Progenitor cell of endocrine pancreas (in vitro differentiated cells): ENCODE measurements at places on chromosomes 6 and 20. TPM values are rescaled to one million over a fixed set of nuclear protein-coding genes. Genes with fewer than 3 reads are reported as not detected.

LTA gene
- total RNA-seq, result not detected in 2 replicates

B3GALT4 gene
- total RNA-seq, result 5.3 and 5.7 TPM in 2 replicates

CDH22 gene
- 0.14 and 0.20 TPM in 2 replicates for total RNA-seq

RRBP1 gene
- 222 and 242 TPM in 2 replicates for total RNA-seq

SYCP2L gene
- total RNA-seq, result 11.8 and 16.8 TPM in 2 replicates

DEF6 gene
- 5.7 and 5.9 TPM in 2 replicates for total RNA-seq

VIP gene
- total RNA-seq, result not detected in 2 replicates

POFUT1 gene
- 48.7 and 49.8 TPM in 2 replicates for total RNA-seq

HLA-DQA2 gene
- 0.44 and 0.79 TPM in 2 replicates for total RNA-seq

ARID1B gene
- 152 and 153 TPM in 2 replicates for total RNA-seq

CPXM1 gene
- total RNA-seq, result 130 and 131 TPM in 2 replicates

PRL gene
- not detected in 2 replicates for total RNA-seq

SLC25A27 gene
- 31.9 TPM in 2 replicates for total RNA-seq

ZNF343 gene
- 13.1 and 14.4 TPM in 2 replicates for total RNA-seq

ENPP5 gene
- total RNA-seq, result 13.4 and 13.6 TPM in 2 replicates

MYB gene
- 4.6 and 5.6 TPM in 2 replicates for total RNA-seq

SEL1L2 gene
- not detected in 2 replicates for total RNA-seq

UTRN gene
- 249 and 263 TPM in 2 replicates for total RNA-seq

YTHDF1 gene
- total RNA-seq, result 51.2 and 53.8 TPM in 2 replicates

NTSR1 gene
- 0.13 TPM in 1 of 2 replicates, not detected in the other for total RNA-seq

ADA gene
- total RNA-seq, result 10.7 and 11.4 TPM in 2 replicates

HRH3 gene
- total RNA-seq, result 0.10 TPM in 1 of 2 replicates, not detected in the other

ADGRB3 gene
- total RNA-seq, result 1.5 and 1.8 TPM in 2 replicates

GLP1R gene
- total RNA-seq, result 3.9 and 4.0 TPM in 2 replicates

RPP21 gene
- total RNA-seq, result 53.7 and 59.4 TPM in 2 replicates

MDFI gene
- total RNA-seq, result 48.3 and 59.4 TPM in 2 replicates

CD83 gene
- total RNA-seq, result 5.7 and 5.8 TPM in 2 replicates

RIMS4 gene
- 6.3 and 8.2 TPM in 2 replicates for total RNA-seq

SOBP gene
- total RNA-seq, result 15.4 and 17.0 TPM in 2 replicates

PRRT1 gene
- total RNA-seq, result 2.9 and 3.3 TPM in 2 replicates

RNF182 gene
- total RNA-seq, result 1.9 and 2.5 TPM in 2 replicates

CST2 gene
- total RNA-seq, result not detected in 2 replicates

WFDC5 gene
- not detected in 2 replicates for total RNA-seq
